ENCODE measurements at places on chromosomes 3 and 15. TPM values are rescaled to one million over a fixed set of nuclear protein-coding genes. Genes with fewer than 3 reads are reported as not detected.

Gene LEKR1
- 1.6 TPM for total RNA-seq

- peak; percentile 77 for DNase-seq
Observed at GRCh38 chr15:98649472-98650416, 1.4 kb downstream of the IGF1R start.

Gene SLCO2A1
- total RNA-seq = 36.1 TPM

DNA sequence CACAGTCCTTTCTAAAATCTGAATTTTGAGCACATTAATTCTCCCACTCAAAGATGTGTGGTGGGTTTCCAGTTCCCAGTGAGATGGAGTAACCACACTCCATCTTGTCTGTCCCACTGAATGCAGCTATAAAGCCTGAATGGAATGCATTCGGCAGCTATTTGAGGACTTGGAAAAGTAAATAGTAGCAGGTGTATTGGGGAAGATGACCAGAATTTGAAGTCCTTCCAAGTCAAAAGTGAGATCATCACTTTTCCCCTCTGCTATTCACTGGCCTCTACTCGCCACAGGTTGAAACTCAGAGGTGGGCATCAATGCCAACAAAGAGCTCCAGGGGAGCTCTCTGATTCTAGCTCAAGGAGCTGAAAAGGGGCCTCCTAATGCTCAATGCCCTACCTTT, 8.1 kb upstream of the GNB5 start:
- DNase-seq = no peak

Gene SLC9C1
- total RNA-seq = 0.69 TPM

- DNase-seq = no peak
Observed at GRCh38 chr15:51200792-51201191, 106.1 kb upstream of the TNFAIP8L3 start.

DNA sequence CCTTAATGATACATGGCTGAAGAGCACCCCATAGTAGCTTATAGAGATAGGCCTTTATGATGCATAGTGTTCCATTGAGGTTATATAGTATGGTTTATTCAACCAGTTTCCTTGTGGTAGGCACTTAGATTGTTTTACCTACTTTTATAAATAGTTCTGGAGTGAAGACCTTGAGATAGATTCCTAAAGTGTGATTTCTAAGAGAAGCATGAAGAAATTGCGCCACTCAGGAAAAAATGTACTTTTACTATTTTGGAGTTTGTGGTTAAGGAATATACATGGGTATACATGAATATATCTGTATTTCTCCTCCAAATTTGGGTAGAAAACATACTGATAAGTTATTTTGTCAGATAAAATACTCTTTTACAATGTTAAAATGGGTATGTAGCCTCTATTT, 70.5 kb downstream of the CHD2 start:
- DNase-seq = no peak

DNA sequence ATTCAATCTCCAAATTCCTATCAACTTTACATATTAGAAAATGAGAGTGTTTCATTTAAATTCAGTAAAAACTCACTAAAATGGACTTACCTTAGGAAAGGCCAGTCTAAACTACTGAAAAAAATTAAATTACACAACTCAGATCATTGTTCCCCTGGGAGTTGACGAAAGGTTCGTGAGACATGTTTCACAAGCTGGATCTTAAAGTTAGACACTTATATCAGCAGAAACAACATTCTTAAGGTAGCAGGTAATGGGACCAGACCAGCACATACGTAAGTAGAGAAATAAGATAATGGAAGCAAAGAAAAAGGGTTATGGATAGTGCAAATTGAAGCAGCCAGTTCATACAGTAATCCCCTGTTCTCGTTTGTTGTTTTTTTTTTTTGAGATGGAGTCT, 8.9 kb downstream of the RFX7 start:
- DNase-seq = no peak

DNA sequence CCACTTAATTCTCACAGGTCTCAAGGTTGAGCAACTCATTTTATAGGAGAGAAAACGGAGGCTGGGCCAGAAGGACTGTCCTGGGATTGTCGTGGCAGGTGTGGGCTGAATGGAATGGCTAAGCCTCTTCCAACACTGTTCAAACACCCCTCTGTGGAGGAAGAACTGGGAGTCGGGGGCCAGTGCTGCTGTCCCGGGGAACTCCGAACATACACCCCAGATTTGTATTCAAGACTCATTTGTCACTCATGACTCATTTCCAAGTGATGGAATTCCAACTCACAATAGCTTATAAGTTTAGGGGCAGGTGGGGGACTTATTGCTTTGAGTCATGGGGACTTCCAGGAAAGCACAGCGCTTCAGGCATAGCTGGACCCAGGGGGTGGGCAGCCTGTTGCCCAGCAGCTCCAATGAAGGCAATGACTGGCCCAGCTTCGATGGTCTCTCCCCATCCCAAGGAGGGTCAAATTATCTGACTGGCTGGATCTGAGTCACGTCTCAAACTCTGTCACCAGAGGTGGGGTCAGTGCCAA, 72.5 kb downstream of the TM2D3 start:
- no peak for DNase-seq

Gene PLCB2
- 11.5 TPM for total RNA-seq

Gene STX19
- total RNA-seq = not detected

- no peak for DNase-seq
Observed at GRCh38 chr3:177595530-177596188, 398.4 kb upstream of the TBL1XR1 start.

Gene LRRC31
- total RNA-seq = not detected

DNA sequence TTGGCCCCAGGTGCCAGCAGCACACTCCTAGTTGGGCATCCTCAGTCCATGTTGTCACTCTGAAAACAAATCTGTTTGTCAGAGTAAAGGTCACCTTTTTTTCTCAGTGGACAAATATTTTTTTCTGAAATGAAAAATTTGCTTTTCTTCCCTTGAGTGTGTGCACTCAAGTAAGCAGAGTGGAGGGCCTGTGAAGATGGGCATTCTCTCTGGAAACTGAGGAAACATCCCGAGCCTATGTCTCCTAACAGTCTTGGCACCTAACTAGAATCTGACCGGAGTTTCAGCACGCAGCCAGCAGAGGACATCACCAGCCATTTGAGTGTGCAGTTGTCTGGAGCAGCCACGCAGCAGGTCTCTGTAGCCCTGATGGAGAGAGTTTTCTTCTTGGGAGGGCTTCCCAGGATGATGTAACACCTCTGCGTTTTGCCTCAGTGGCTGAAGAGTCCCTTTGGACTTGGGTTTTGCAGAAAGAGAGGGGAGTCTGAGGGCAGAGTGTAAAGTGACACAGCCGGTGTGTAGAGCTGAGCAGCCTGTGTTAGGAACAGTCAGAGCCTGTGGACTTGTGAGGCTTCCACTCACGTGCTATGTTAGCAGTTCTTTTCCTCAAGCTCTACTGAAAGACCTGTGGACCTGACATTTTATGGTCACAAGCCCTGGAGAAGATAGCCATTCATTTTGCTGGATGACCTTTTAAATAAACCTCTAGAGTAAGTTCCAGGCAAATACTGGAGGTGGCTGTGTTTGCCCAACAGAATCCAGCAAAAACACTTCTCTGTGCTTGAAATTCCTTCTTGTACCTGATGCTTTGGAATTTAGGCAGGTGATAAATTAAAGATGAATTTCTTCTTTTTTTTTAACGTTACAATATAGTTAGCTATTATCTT, 51.6 kb downstream of the ABHD2 start:
- peak; percentile 63 for DNase-seq

Gene MYRIP
- total RNA-seq = 4.7 TPM

Gene PRR20G
- not detected for total RNA-seq

- DNase-seq = no peak
Observed at GRCh38 chr15:61075741-61076140, 153.4 kb downstream of the RORA start.

Gene FAM107A
- total RNA-seq = 55.9 TPM

DNA sequence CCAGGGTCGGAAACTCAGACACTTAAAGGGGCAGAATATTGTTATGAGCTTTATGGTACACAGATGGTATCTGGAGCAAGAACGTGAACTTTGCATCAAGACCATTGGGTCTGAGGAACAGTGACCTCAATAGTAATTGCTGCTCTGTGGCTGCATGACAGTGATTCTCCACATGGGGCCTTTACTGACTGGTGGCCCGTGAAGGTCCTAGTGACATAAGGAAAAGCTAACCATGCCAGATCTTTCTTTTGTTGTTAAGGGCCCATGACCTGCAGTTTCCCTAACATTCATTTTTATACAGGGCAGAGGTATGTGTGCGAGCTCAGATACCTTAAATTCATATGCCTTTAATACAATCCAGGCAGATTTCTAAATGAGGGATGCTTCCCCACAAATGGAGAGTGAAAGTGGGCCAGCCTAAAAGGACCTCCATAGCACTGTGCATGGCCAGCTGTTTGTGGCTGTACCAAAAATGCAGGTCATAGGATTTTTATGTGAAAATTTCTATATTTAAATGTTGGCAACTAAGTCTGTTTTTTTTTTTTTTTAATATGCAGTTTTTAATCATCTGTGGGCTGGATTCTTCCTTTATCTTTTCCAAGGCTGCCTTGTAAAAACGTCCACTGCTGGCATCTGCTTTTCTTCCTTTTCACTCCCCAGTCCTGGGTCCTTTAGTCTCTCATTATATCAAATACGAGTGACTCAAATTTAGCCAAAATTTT, 188.0 kb upstream of the IL12A start:
- no peak for DNase-seq

Gene HYAL1
- total RNA-seq = 32.9 TPM

DNA sequence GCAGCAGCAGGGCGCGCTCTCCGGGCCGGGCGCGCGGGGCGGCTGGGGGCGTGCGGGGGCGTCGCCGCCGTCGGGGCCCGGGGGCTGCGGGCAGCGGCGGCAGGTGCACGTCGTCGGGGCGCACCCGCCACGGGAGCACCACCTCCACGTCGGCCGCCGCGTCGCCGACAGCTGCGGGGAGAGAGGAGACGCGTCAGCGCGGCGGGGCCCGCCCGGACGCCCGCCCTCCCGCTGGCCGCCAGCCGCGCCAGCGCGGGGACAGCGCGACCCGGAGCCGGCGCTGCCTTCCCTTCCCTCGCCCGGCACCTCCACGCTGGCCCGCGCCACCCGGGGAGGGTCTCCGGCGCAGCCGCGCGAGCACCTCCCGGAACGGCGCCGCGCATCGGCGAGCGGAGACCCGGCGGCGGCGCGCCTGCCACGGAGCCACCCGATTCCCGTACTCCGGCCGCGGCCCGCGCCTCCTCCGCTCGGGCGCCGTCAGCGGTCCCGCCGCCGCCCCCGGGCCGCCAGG, 481 bp downstream of the ADAMTS17 start:
- DNase-seq = no peak

DNA sequence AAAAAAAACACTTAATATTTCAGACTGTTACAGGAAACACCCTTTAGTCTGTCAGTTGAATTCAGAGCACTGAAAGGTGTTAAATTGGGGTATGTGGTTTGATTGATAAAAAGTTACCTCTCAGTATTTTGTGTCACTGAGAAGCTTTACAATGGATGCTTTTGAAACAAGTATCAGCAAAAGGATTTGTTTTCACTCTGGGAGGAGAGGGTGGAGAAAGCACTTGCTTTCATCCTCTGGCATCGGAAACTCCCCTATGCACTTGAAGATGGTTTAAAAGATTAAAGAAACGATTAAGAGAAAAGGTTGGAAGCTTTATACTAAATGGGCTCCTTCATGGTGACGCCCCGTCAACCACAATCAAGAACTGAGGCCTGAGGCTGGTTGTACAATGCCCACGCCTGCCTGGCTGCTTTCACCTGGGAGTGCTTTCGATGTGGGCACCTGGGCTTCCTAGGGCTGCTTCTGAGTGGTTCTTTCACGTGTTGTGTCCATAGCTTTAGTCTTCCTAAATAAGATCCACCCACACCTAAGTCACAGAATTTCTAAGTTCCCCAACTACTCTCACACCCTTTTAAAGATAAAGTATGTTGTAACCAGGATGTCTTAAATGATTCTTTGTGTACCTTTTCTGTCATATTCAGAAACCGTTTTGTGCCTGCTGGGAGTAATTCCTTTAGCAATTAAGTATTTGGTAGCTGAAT, 17.9 kb downstream of the TMEM43 start:
- DNase-seq = no peak

GRCh38 chr3:105837143-105837740, 31.6 kb downstream of the CBLB start:
- no peak for DNase-seq

Gene FOXL2NB
- not detected for total RNA-seq

Measured in right cardiac atrium (tissue), 5 donors.